ENCODE measurements at places on chromosomes 13 and 19.

GRCh38 chr19:57269515-57270250 lies 10.6 kb upstream of the ZNF460 start:
- no peak for DNase-seq

DNA sequence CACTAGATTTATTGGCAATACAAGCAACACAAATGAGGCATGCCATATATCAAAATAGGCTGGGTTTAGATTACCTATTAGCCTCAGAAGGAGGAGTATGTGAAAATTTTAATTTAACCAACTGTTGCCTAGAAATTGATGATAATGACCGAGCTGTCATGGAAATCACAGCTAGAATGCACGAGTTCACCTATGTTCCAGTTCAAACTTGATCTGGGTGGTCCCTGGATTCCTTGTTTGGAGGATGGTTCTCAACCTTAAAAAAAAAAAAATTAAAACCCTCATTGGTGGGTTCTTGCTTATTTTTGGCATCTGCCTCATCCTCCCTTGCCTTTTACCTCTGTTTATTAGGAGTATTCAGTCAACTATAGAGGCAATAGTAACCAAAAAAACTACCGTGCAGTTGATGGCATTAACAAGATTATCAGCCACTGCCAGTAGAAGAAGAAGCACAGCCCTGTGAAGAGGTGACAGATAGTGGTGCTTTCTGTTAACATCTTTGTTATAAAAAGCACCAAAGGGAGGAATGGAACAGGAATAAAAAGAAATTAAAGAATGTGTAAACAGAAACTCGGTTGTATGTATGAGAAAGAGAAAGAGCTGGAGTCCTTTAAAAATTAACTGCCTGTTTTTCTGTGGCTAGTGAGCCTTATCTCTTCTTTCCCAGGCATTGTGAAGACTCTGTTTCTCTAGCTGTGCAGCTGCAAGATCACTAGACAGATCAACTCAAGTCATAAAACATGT lies 106.4 kb downstream of the ZNF429 start:
- no peak for DNase-seq

GRCh38 chr19:8361921-8362793 lies 1.8 kb upstream of the ANGPTL4 start:
- DNase-seq, result no peak

- no peak for DNase-seq
Measured at GRCh38 chr19:48456864-48457263, 1.5 kb downstream of the KCNJ14 start.

- no peak for DNase-seq
Measured at GRCh38 chr19:27780367-27781075, 1432.4 kb downstream of the UQCRFS1 start.

- no peak for DNase-seq
Measured at GRCh38 chr19:28847468-28847867, 365.5 kb downstream of the UQCRFS1 start.

- no peak for DNase-seq
Measured at GRCh38 chr19:51550848-51551672, 19.6 kb upstream of the SIGLEC6 start.

- no peak for DNase-seq
Measured at GRCh38 chr13:111552891-111553655, 232.6 kb downstream of the TEX29 start.

- DNase-seq, result no peak
Measured at GRCh38 chr13:34993470-34993869, 51.4 kb downstream of the NBEA start.

DNA sequence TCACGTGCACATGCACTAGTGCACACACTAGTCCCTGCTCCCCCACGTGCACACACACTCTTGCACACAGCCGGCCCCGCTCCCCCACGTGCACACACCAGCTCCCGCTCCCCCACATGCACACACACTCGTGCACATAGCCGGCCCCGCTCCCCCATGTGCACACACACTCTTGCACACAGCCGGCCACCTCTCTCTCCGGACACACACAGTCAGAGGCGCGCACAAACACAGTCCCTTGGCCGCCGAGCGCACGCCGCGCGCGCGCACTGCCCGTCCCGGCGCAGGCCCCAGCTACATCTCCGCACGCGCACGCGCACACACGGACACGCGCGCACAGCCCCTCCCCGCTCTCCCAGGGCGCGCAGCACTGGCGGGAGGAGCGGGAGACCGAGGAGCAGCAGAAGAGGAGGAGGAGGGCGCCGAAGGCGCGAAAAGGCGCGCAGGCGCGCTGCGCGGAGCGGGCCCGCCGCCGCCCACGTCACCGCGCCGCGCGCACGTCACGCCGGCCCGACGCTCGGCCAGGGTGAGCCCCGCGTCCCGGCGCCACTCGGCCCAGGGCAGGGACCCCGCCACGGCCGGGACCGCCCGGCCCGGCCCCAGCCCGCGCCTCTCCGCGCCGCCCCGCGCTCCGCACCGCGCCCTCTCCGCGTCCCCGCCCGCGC lies at the start of gene TFDP1:
Gene TFDP1 (plus strand): TSS at position 549 of the 665 bp plus-strand sequence. CDS start 1,085 bp downstream, outside the sequence.
- no peak for DNase-seq

DNA sequence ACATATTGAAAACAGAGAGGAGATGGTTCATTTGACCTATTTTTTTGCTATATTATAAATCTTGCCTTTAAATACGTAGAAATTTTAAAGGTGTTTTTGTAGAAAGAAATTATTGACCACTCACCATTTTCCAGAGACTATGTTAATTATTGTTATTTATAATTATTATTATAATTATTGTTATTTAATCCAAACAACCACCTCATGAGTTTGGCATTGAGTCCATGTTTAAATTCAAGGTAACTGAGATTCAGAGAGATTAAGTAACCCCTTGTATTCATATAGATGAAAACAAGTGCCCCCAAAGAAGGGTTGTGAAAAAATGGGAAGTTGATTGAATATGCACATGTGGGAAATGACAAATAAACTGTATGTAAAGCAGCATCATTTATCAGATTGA lies 692.5 kb upstream of the MIR17HG start:
- no peak for DNase-seq

DNA sequence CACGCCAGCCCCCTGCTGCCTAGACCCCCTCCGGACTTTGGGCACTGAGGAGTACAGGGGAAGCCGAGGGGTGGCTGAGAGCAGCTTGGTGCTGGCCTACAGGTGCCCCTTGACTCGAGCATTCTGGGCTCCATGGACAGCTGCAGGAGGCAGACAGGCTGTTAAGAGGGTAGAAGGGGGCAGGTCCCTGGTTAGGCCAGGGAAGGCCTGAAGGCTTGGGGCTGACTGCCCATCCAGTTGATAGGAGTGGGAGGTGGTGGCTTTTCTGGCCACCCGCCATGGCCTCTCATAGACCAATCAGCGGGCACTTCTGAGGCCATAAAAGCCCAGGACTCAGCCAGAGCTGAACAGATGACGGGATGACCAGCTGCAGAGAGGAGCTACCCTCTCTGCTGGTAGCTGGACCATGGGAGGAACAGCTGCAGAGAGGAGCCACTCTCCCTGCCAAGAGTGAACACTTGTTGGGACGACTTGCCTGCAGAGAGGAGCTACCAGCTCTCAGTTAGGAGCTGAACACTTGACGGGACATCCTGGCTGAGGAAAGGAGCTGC lies 10.7 kb upstream of the SUPT20H start:
- no peak for DNase-seq

- DNase-seq, result no peak
Measured at GRCh38 chr13:111410232-111411021, 90.0 kb downstream of the TEX29 start.

All from substantia nigra (tissue), 51 donors.